CD4-positive, alpha-beta T cell treated with Interleukin-4 for 4 hours (primary cell): ENCODE measurements at places on chromosomes 5 and 9.

DNA sequence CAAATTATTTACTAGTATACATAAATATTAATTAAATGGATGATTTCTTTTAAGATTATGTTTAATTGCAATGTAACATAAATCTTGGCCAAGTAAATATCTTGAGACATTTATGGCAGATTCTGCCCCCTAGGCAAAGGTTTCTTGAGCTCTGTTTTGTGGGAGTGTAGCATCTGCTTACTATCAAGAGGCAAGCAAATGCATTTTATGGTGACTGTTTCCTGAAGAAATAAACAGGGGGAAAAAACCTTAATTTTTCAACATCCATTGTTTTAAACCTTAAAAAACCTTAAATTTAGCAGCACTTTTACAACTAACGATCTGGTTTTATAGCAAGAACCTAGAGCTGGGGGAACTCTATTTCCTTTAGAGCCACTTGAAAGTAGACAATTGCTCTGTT is 25.7 kb upstream of the FREM1 start:
- DNase-seq: no peak

DNA sequence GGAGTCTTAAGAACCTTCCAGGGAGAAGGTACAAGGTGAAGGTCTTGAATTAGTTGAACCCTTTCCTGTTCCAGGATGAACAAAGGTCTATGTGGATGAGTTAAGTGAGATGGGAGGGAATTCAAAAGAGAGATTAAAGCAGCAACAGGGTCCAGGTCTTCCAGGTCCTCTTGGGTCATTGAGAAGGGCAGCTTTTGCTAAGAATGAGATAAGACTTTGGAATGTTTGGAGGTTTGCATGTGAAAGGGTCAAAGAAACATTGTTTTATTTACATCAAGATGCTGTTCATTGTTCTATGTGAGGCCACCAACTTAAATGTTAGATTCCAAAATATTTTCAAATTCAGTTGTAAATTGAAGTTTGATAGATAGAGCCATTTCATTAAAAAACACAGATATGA is 463.9 kb downstream of the ANXA1 start:
- no peak for DNase-seq

DNA sequence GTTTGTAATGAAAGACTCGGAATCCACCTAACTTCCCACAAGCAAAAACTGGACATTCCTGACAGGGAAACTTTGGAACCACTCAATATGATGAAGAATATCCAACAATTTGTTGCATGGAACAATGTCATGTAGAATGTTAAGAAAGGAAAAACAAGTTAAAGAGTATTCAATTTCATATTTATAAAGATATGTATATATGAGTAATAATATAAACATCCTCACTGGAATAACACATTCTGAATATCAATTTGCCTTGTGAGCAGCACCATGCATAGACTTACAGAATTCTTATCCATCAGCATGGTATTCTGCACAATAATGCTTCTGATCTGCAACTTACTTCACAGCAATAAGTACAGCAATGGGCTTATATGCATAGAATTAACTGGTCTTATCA is 650.3 kb downstream of the SEMA5A start:
- no peak for DNase-seq

- no peak for DNase-seq
Observed at GRCh38 chr9:10265153-10265631, 347.6 kb downstream of the PTPRD start.

DNA sequence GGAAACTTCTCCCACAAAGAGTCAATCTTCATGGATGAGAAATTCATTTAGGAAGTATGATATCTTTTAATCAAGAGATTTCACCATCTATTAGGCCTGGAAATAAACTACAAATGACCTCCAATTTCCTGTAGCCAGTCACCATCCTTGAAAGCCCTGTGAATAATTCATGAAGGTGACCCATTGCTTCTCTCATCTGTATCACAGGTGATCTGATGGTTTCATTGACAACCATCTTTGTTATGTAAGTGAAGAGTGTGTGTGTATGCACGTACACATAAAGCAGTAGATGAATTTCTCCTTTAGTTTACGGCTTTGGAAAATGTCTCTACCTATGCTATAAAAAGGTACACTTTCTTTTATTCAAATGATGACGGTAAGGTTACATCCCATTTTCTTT is 644.1 kb upstream of the KLF4 start:
- no peak for DNase-seq

DNA sequence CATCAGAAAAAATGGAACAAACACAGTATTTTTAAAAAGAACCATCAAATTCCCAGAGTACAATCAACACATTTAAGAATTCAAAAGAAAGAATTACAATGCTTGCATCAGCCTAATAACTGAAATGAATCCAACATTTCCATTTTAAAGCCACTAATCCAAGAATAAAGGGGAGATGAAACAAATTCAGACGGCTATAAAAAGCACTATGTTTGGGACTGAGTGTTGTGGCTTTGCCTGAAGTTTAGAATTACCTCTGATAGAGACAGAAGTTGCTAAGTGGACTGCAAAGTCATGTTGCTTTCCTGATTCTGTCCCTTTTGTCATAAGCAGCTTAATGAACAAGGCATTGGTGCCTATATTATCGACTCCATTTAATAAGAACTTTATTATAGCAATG is 135.4 kb upstream of the RGMB start:
- no peak for DNase-seq

DNA sequence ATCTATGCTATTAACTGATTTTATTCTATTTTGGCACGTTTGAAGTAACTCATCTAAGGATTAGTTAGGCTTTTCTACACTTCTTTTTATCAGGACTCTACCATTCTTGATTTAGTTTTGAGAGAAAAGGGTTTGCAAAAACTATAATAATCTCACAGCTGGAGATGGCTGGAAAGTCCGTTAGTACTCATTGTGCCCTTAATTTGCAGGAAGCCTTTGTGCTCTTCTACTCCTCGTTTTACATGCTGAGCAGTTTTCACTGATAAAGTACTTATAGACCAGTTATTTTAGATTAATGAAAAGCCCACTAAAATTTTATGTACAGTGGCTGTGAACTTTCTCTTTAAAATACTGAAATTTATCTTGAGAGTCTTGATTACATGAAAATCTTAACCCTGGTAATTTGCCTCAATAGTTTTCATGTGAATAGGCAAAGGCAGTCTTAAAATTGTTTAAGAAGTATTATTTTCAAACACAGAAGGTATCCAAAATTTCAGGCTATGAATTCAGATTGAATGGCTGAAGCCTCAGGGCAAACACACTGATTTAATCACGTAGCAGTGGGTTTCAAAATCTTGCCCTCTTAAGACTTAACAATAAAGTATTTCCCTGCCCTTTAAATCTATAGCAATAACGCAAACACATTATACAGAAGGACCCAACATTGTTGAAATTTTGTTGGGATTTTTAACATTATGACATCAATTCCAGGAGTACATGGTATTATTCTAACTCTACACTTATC is 18.6 kb downstream of the MLLT3 start:
- no peak for DNase-seq

DNA sequence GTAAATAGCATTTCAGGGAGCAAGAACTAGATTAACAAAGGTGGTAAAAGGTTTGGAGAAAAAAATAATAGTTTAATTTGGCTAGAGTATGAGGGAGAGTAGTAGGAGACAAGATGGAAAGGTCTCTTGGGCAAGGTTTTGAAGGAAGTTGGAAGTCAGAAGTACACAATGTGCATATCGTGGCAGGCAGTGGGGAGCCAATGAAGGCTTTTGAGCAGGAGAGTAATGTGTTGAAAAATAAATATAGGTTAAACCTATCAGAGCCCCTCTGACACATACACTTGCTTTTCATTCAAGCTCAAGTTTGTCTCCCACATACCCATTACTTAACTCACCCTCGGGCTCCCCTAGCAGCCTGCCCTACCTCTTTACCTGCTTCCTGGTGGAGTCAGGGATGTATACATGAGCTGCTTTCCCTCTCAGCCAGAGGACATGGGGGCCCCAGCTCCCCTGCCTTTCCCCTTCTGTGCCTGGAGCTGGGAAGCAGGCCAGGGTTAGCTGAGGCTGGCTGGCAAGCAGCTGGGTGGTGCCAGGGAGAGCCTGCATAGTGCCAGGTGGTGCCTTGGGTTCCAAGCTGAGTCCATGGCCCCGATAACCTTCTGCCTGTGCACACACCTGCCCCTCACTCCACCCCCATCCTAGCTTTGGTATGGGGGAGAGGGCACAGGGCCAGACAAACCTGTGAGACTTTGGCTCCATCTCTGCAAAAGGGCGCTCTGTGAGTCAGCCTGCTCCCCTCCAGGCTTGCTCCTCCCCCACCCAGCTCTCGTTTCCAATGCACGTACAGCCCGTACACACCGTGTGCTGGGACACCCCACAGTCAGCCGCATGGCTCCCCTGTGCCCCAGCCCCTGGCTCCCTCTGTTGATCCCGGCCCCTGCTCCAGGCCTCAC is at the start of gene CA9:
Gene CA9 (plus strand): TSS at position 797 of the 893 bp plus-strand sequence. CDS start 32 bp downstream, at position 829.
- DNase-seq: no peak
